ENCODE measurements at places on chromosomes 1 and 21. TPM values are rescaled to one million over a fixed set of nuclear protein-coding genes. Genes with fewer than 3 reads are reported as not detected.

The MLLT11 gene
- 3.1 TPM for total RNA-seq

The PTBP2 gene
- total RNA-seq: 45.1 TPM

The KIAA0040 gene
- 0.17 TPM for total RNA-seq

The MYBPH gene
- 2.2 TPM for total RNA-seq

The CYP4X1 gene
- total RNA-seq: 0.17 TPM

The TARDBP gene
- 126 TPM for total RNA-seq
